Thyroid gland (tissue), 4 donors: ENCODE measurements at places on chromosomes 12 and 14.
A peak's percentile ranks its signal among the peaks of the same experiment; 100 is the strongest.

GRCh38 chr14:95980402-95980801 lies 58.8 kb upstream of the C14orf132 start:
- no peak for DNase-seq

DNA sequence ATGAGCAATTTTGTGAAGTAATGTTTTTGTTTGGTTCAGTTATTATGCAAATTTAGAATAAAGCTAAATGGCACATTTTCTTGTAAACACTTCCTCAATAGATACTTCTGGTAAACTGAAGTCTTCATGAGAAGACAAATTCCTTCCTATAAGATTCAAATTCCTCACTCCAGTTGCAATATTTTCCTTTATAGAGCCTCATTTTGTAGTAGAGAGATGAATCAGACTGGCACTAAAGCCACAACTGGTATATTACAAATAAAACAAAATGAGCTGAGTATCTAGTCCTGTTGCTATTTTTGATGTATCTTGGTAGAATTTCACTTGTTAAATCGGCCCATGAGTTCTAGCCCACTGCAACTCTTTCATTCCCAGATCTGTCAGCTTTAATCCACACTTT lies 5.5 kb downstream of the LGR5 start:
- no peak for DNase-seq

DNA sequence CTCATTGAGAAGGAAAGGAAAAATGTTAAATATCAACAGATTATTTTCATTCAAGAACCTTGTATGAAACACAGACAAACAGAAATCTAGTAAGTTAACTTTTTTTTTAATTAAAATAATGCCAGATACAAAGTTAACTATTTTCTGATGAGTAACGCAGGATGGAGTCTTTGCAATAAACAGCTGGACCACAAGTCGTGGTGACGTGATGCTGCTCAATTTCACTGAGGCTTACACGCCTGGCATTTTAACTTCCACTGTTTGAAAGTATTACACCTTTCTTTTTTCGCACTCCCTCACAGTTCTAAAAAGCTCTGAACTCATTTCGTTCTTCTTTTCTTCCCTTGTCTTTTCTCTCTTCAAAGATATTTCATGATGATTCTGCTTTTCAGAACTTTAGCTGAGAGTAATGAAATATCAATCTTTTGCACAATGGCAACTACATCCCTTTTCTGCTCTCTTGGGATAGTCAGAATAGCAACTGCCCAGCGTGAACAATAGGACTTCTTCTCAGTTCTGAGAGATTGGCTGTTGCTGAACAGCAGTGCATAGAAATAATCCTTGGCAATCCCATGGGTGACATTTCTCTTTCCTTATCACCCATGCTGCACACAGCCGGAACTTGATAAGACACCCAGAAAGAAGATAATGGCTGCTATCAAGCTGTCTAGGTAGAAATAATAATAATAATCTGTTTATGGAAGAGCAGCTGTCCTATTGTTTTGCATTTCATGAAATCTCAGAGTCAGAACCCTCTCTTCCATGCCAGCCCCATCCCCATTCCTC lies 160.5 kb downstream of the BTG1 start:
- DNase-seq = no peak

- DNase-seq = no peak
Measured at GRCh38 chr14:100775351-100775830, 48.7 kb downstream of the DLK1 start.

- DNase-seq = no peak
Measured at GRCh38 chr12:113246478-113247122, 25.3 kb downstream of the TPCN1 start.

GRCh38 chr12:64461634-64462414 lies 9.9 kb downstream of the TBK1 start:
- DNase-seq = no peak

- DNase-seq = no peak
Measured at GRCh38 chr12:48489012-48489411, 6.7 kb downstream of the C12orf54 start.

DNA sequence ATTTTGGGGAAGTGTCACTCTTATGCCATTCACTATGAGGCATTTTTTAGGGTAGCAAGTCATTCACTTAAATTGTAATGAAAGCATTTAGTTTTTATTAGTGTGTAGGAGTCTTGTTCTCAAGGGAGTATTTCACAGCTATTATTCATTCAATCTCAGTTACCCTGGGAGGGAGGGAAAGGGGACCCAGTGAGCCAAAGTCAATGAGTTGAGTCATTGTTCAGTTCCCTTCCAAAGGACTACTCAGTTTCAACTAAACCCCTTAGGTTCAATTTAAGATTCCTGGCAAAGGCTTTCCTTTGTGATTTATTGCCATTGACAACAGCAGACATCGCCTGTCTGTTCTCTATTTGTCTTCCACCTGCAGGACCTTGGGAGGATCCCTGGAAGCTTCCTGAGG lies 29.3 kb upstream of the RASSF8 start:
- DNase-seq = no peak

DNA sequence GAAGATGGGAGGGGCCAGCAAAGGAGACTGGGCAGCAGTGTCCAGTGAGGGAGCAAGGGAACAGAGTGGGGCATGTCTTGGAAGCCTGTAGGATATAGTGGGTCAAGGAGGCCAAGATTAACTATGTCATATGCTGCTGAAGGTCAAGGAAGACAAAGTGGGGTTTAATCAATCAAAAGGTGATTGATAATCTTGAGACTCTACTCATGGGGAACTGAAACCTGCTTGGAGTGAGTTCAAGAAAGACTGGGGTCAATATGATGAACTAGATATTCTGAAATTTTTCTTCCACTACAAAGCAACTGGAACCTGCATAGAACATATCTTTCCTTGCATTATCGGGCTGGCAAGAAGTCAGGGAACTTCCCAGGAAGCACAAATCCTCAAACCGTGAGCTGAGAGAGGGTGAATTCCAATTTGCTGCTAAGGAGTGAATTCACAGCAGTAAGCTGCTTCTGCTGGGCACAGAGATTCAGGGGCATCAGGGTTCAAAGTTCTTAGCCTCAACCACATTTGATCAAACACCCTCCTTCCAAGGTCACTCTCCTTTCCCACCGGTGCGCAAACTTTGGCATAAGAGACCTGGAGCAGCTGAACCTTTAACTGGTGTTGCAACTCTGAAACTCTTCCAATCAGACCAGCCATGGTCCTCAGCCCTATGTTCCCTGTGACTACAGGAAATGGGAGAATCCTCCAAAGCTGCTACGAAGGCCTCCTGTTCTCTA lies 40.3 kb upstream of the DCD start:
- DNase-seq = no peak

- DNase-seq = peak; percentile 75
Measured at GRCh38 chr12:65278576-65279368, at the start of gene MSRB3. Gene MSRB3, plus strand, starts transcription at chr12:65278683. Its CDS starts 29,897 bp downstream, at chr12:65308580.

GRCh38 chr12:9064201-9064814 lies 51.4 kb downstream of the A2M start:
- peak; percentile 74 for DNase-seq

DNA sequence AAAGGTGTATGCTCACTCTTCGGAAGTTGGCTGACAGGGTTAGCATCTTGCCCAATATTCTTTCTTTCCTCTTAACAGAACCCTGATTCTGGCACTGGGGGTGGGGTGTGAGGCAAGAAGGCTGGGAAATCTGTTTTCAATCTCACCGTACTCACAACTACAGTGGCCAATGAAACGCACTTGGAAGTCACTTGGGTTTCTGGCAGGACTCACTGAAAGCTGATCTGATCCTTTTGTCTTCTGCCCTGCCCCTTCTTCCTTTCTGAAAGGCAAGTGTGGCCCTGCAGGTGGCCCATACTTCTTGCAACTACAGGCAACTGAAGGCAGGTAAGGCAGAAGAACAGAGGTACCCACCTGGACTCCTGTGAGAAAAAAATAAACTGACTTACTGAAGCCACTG lies 106.9 kb downstream of the STXBP6 start:
- peak; percentile 60 for DNase-seq
